ENCODE measurements at places on chromosomes 12 and 14.

GRCh38 chr14:62077676-62078261 lies 315.5 kb downstream of the SNAPC1 start:
- DNase-seq: no peak

- peak; percentile 79 for DNase-seq
These were observed 34.6 kb downstream of the ANKRD9 start for GRCh38 chr14:102474934-102475333.

DNA sequence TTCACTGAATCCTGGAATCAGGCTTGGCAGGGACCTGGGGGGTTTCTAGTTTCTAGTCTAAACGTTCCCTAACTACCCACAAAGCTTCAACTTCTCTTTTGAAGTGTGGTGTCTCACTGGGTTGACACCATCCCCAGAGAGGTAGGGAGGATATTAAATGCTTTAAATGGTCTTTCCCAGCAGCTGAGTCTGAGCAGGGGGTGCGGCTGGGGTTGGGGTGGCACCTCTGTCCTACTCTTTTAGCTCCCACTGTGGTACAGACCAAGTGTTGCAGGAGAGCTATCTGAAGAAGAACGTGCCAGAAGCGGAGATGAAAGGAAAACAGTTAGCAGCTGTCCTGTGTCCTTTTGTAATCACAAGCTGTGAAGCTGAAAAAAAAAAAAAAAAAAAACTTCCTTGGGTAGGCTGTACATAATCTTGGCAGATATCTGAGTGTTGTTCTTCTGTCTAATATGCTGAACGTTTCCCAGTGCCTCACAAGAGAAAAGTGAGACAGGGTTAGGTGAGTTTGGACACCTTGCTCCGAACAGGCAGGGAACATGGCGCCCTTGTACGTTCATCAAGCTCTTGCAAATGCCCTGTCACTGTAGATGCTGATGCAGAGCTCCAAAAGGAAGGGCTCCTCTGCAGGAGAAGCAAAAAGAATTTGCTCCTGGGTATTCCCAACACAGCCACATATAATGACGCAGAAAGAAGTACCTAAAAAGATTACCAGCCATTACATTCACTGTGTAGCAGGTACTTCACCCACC lies 447.2 kb downstream of the APAF1 start:
- no peak for DNase-seq

DNA sequence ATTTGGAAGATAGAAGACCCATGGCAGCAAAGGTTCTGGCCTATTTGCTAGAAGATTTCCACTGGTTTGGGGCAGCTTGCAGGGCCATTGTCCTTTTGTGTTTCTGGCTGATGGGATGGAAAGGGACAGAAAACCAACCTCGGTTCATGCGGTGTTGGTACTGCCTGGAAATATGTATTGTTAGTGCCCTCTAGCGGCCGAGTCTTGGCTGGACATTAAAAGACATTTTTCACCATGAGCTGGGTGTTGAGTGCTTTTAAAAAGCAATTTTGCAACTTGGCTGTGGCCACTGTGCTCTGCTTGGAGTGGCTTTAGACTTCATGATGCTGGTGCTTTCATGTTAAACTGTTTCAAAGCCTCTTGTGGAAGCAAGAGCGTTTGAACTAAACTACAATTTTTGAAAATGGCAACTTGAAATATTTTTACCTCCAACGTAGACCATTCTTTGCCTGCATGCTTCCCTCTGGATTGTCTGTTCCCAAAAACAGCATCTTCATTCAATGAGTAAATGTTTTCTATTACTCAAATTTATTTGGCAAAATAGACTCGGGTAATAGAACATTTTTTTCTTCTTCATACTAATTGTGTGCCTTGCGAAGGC lies 102.7 kb upstream of the TBX5 start:
- peak; percentile 89 for DNase-seq

GRCh38 chr12:11598900-11599299 lies 50.6 kb upstream of the ETV6 start:
- no peak for DNase-seq

DNA sequence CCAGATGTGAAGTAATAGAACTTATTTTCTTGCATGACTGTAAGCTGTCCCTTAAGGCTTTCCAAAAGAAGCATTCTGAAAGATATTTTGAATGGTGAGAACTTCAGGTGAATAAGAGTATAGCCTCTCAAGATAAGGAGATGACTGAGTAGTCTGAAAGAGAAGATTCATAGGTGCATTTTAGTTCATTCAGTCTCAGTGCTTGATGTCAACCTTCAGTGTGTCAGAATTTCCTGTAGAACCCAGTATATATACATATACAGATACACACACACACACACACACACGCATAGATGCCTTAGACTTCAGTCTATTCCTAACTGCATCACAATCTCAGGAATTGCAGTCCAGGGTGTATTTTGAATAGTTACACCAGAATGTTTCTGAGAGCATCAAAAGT lies 7.4 kb downstream of the BICDL1 start:
- no peak for DNase-seq

- DNase-seq: no peak
These were observed 14.4 kb downstream of the AREL1 start for GRCh38 chr14:74698465-74698864.

DNA sequence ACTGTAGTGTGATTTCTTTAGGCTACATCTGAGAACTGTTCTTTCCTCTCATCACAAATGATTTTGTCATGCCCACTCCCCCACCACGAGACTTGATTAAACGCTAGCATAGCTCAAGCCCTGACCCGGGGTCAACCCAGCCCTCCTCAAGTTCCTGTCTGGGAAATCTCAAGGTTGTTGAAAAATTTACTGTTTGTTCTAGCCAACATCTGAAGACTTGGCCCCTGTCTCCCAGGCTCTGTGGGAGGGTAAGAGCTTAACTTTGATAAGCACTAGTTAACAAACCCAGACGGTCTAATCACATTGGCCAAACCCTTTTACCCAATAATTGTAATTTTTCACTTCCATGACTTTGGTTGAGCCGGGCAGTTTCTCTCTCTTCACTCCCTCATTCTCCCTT lies 86.2 kb upstream of the AMIGO2 start:
- no peak for DNase-seq

DNA sequence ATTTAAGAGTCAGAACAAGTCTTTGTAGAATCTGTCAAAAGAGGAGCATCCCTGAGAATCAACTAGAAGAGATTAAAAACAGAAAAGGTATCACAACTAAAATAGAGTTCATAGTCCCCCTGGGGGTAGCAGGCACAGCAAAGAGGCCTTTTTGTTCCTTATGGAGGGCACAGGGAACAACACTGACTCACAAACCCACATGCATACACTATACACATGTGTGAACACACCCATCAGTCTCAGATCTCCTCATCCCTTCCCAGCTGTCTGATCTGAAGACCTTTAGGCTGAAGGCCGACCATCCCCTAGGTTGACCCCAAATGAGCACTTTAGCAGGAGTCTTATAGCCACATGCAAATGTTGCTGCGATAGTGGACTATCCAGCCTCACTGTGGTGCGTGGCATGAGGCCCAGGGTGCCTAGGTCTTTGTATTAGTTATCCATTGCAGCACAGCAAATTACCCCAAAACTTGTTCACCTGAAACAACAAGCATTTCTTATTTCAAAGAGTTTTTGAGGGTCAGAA lies 236.7 kb upstream of the EGLN3 start:
- DNase-seq: no peak

DNA sequence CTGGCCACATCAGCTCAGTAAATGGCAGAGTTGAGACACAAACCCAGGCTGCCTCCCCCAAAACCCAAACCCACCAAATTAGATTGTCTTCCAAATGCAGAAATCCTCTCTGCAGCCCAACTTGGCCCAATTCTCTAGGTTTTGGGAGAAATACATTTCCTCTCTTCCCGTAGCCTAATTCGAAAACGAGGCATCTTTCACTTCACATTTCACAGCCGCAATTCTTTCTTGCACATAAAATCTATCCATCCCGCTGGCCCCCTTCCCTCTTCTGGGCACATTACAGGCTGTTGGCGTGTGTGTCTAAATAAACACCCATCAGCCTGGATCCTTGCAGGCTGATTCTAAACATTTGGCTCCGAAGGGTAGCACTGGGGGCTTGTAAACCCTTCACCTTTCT lies 83.8 kb upstream of the VRK1 start:
- DNase-seq: no peak

DNA sequence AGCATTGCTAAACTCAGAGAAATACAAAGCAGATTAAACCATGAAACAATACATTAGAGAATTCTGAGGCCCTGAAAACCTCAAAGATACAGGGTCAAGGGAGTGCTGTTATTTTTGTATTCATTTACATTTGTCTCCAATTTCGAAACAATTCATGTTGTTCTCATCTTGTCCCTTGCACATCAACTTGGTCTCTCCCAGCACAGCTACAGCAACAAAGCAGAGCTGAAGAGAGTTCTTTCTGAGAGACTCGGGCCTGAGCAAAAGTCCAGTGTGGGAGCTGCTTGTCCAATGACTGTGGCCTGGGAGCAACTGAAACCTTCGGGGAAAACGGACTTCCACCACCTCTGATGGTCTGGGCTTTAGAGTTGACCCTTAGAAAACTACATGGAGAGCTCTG lies 79.4 kb upstream of the CDKN3 start:
- no peak for DNase-seq

DNA sequence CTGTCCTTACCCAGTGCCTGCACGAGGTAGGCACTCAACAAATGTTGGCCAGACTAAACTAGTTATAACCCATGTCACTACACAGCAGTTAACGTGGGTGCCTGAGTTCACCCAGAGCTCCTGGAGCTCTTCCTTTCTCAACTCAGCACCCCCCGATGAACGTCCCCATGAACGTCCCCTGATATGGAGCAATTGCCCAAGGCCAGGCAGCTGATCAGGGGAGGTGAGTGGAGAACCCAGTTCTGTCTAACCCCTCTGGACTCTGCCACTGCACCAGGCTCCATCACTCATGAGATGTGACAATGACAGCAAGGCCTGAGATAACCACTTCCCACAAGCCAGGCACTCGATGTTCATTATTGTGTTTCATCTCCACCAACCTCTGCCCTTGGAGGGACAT lies 199.0 kb downstream of the BCL11B start:
- DNase-seq: no peak

DNA sequence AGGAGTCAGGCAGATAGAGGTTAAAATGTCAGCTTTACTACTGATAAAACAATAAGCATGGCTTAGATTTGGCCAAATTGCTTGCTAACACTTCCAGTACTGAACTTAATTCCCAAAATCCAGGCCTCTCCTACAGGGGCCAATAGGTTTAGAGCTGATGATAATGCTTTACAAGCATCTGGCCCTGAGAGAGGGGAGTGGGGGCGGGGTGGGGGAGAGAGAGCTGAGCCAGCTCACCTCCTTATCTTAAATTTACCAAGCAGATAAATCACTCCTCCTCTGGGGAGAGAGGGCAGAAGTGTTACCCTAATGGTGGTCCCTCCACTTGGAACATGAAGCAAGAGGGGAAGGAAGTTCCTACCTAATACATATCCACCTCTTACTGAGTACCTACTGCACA lies 182.2 kb upstream of the CRY1 start:
- no peak for DNase-seq

GRCh38 chr12:49534731-49535278 lies 4.0 kb upstream of the KCNH3 start:
- DNase-seq: no peak

DNA sequence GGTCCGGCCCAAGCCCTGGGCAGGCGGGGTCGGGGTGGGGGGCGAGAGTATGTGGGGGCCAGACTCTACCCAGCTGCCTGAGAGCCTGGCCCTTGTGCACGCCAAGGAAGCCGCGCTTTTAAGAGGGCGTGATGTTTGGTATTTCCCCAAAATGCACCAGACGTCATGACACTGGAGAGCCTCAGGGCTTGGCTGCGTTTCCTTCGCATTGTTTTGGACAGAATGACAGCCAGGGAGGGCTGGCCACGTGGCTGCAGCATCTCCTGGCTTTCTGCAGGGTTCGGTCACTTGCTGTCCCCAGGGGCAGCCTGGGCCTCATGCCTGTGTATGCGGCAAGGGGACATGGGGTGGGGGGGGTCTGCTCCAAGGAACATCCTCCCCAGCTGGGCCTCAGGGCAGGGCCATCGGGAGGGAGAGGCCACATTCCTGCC lies 16.1 kb upstream of the NUDT14 start:
- DNase-seq: peak; percentile 79

DNA sequence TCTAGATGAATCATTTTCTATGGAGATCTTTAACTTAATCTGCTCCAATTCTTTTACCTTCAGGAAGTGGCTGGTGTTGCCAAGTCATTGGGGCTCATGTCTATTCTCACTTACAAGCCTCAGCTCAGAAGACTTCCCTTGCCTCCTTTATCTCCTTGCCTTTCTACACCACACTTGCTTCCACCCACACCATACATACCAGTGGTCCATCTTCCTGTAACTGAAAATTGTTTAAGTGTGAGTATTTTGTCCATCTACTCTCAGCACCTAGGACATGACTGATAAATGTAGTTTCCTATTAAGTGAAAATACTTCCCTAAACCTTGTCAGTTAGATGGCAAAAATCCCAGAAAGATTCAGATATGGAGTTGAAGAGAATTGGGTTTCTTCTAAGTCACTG lies 199.7 kb upstream of the CPNE8 start:
- no peak for DNase-seq

GRCh38 chr12:57381693-57382220 lies 49.1 kb downstream of the R3HDM2 start:
- DNase-seq: no peak

DNA sequence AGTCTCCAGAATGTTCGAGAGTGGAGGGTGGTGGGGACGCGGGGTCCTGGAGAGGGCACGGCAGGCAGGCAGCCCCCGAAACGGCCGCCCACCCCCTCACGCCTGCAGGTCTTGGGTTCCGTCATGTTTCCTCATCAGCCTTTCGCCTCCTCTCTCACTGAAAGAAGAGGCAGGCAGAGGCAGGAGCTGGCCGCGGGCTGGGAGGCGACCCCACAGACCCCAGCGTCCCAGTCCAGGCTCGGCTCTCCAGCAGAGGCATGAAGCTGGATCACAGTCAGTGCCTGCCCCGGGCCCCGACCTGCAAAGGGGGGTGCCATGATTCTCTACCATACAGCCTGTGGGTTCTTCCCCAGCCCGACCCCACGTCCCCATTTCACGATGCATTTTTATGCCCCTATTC lies 13.4 kb downstream of the GALNT9 start:
- DNase-seq: no peak

GRCh38 chr12:63036216-63036973 lies 101.4 kb upstream of the PPM1H start:
- DNase-seq: no peak

DNA sequence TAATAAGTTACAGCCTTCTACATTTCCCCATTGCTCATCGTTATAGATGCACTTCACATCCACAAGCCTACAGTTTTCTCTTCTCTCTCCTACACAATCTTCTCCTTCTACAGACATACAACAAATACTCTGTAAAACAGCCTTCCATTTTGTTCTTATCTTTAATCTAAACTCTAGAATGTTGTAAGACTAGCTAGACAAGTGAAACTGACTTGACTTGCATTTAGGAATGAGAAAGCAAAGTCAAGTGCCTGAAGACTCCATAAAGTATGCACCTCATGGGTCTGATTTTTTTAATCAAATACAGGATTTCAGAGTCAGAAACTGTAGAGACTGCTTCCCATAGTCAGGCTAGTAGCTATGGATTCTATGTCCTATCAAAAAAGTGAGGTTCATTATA lies 190.3 kb downstream of the KLHL28 start:
- DNase-seq: no peak

GRCh38 chr14:75286313-75286712 lies 7.7 kb downstream of the FOS start:
- no peak for DNase-seq

Data from AG08395 (cell line).